Body of pancreas (tissue), 4 donors: ENCODE measurements at places on chromosomes 1 and 21. TPM values are rescaled to one million over a fixed set of nuclear protein-coding genes. Genes with fewer than 3 reads are reported as not detected.
A peak's percentile ranks its signal among the peaks of the same experiment; 100 is the strongest.

The IVL gene
- total RNA-seq, result not detected

DNA sequence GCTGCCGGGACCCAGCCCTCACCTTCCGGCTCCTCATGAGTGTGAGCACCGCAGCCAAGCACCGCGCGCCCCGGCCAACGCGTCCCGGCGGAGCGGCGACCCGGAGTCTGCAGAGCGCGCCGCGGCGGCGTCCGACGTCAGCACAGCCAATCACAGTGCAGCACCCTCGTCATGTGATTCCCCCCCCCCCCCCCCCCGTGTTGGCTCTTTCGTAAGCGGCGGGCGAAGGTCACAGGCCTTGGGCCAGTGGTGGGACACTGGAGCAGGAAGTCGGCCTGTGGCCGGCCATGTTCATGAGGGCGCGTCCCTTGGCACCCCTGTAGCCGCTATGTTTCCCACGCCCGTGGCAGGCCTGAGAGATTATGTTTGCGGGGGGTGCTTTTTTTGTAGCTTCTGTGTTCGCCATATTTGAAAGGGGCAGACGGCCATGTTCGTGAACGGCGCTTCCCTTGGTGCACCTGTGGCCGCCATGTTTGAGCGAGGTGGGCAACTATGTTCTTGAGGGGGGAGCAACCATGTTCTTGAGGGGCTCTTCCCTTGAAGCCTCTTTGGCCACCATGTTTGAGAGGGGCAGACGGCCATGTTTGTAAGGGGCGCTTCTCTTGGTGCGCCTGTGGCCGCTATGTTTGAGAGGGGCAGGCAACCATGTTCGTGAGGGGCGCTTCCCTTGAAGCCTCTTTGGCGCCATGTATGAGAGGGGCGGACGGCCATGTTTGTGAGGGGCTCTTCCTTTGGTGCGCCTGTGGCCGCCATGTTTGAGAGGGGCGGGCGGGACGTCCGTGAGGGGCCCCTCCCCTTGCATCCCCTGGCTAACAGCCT is at the start of gene C1orf174:
TSS of gene C1orf174 (minus strand) at position 123 of the 819 bp plus-strand sequence. CDS start at position 37, 86 bp downstream.
- H3K4me3 ChIP-seq, result peak within 1 kb of the TSS; percentile 63
- H3K4me1 ChIP-seq, result peaks cover 11% of the 10 kb centered on the region
- H3K36me3 ChIP-seq, result no peaks in the 10 kb centered on the region
- peak within 1 kb of the TSS; percentile 97 for H3K27ac ChIP-seq

The ARHGEF10L gene
- total RNA-seq, result 93.1 TPM

GRCh38 chr1:69592341-69592740 is 24.6 kb downstream of the LRRC7 start:
- DNase-seq, result no peak
- H3K27ac ChIP-seq, result no peak overlapping the region
- H3K4me3 ChIP-seq, result no peak overlapping the region

- H3K36me3 ChIP-seq, result no peaks in the 10 kb centered on the region
- peaks cover 4% of the 10 kb centered on the region for H3K4me1 ChIP-seq
- no peak overlapping the region for H3K4me3 ChIP-seq
- H3K27me3 ChIP-seq, result no peaks in the 10 kb centered on the region
Observed at GRCh38 chr1:34742667-34743270, 12.1 kb upstream of the GJB5 start.

- no peak overlapping the region for H3K27ac ChIP-seq
- H3K27me3 ChIP-seq, result no peaks in the 10 kb centered on the region
- H3K4me1 ChIP-seq, result no peaks in the 10 kb centered on the region
- no peaks in the 10 kb centered on the region for H3K36me3 ChIP-seq
- DNase-seq, result no peak
- H3K4me3 ChIP-seq, result no peak overlapping the region
Observed at GRCh38 chr1:41215623-41216022, 26.5 kb downstream of the SCMH1 start.

The SMIM1 gene
- total RNA-seq, result not detected

DNA sequence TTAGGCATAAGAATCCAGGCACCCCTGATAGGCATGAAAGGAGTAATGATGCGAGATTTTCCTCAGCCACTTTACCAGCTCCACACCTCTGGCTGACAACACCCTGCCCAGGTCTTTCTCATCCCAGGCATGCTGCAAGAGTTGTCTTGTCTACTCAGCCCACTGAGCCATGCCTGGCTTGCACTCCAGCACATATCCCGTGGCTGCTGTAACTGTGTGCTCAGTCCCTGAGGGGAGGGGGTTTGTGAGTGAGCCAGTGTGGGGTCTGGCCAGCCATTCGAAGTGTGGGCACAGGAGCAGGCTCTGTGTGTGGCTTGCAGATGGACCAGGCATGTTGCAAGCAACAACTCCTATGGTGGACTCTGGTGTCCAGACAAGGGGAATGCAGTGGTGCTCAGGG is 529.6 kb downstream of the ADGRL2 start:
- no peaks in the 10 kb centered on the region for H3K36me3 ChIP-seq
- H3K4me1 ChIP-seq, result no peaks in the 10 kb centered on the region
- no peak overlapping the region for H3K4me3 ChIP-seq
- H3K27me3 ChIP-seq, result no peaks in the 10 kb centered on the region
- no peak for DNase-seq

The IGFN1 gene
- total RNA-seq, result 6.9 TPM

The SLC30A10 gene
- total RNA-seq, result not detected

GRCh38 chr1:62452951-62453350 is 16.1 kb downstream of the USP1 start:
- H3K27me3 ChIP-seq, result no peaks in the 10 kb centered on the region
- no peak overlapping the region for H3K27ac ChIP-seq
- H3K4me1 ChIP-seq, result no peaks in the 10 kb centered on the region
- H3K36me3 ChIP-seq, result peaks cover 11% of the 10 kb centered on the region
- H3K4me3 ChIP-seq, result no peak overlapping the region

GRCh38 chr1:101288491-101288944 is 51.7 kb downstream of the S1PR1 start:
- peak; percentile 72 for DNase-seq
- H3K27ac ChIP-seq, result no peak overlapping the region
- H3K36me3 ChIP-seq, result no peaks in the 10 kb centered on the region
- no peaks in the 10 kb centered on the region for H3K27me3 ChIP-seq

DNA sequence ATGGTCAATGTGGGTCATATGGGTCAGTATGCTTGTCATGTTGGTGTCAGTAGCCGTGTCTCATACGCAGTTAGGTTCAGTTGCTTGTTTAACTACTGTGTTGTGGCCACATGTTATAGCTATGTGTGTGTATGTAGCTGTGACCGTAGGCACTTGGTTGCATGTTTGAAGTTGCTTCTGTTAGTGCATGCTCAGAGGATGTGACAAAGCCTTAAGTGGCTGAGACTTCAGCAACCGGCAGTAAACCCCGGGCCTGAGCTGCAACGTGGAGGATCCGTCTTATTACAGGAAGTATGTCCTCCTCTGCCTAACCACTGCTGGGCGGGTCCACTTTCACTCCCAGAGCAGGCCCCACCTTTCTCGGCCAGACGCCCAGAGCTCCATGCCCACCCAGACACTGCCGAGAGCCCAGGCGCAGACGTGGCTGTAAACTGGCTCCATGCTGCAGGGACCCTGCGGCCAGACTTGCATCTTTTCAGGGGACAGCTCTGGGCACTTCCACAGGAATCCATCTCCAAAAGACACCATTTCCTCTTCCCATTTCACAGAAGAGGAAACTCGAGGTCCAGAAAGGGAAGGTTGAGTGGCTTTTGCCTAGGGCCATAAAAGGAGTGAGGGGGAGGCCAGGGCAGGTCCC is 2.2 kb downstream of the TCEA3 start:
- H3K4me1 ChIP-seq, result peaks cover 75% of the 10 kb centered on the region
- peak; percentile 65 for DNase-seq
- peak overlapping the region; percentile 97 for H3K27ac ChIP-seq
- H3K27me3 ChIP-seq, result no peaks in the 10 kb centered on the region

The PLPPR5 gene
- not detected for total RNA-seq

DNA sequence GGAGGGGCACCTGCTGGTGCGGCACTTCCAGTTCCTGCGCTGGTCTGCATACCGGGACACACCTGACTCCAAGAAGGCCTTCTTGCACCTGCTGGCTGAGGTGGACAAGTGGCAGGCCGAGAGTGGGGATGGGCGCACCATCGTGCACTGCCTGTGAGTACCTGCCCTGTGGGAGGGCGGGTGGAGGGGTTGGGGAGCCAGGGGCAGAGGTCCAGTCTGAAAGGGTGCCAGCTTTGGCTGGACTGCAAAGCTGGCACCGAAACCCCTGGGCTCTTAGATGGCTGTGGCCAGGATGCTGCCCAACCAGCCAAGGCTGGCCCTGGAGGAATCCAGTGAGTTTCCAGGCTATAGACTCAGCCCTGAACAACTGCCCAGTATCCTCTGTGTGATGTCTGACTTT is 87.3 kb downstream of the PTPRU start:
- no peaks in the 10 kb centered on the region for H3K4me1 ChIP-seq
- no peak for DNase-seq
- H3K36me3 ChIP-seq, result no peaks in the 10 kb centered on the region
- H3K27me3 ChIP-seq, result no peaks in the 10 kb centered on the region
- no peak overlapping the region for H3K27ac ChIP-seq

The HLX gene
- 1.6 TPM for total RNA-seq

GRCh38 chr1:32817159-32817814 is at the start of the genes S100PBP and YARS1:
S100PBP (plus strand) TSS chr1:32817653; CDS start chr1:32826100, 8,447 bp downstream.
YARS1 (minus strand) TSS chr1:32817358; CDS start chr1:32817244, 114 bp downstream.
- DNase-seq, result peak; percentile 99
- H3K4me1 ChIP-seq, result peaks cover 52% of the 10 kb centered on the region
- H3K36me3 ChIP-seq, result no peaks in the 10 kb centered on the region
- no peaks in the 10 kb centered on the region for H3K27me3 ChIP-seq
- peak within 1 kb of the TSS; percentile 92 for H3K27ac ChIP-seq

GRCh38 chr1:115545791-115546733 is 95.7 kb upstream of the VANGL1 start:
- no peaks in the 10 kb centered on the region for H3K27me3 ChIP-seq
- H3K36me3 ChIP-seq, result no peaks in the 10 kb centered on the region
- DNase-seq, result peak; percentile 67
- H3K4me1 ChIP-seq, result no peaks in the 10 kb centered on the region
- peak overlapping the region; percentile 80 for H3K27ac ChIP-seq

DNA sequence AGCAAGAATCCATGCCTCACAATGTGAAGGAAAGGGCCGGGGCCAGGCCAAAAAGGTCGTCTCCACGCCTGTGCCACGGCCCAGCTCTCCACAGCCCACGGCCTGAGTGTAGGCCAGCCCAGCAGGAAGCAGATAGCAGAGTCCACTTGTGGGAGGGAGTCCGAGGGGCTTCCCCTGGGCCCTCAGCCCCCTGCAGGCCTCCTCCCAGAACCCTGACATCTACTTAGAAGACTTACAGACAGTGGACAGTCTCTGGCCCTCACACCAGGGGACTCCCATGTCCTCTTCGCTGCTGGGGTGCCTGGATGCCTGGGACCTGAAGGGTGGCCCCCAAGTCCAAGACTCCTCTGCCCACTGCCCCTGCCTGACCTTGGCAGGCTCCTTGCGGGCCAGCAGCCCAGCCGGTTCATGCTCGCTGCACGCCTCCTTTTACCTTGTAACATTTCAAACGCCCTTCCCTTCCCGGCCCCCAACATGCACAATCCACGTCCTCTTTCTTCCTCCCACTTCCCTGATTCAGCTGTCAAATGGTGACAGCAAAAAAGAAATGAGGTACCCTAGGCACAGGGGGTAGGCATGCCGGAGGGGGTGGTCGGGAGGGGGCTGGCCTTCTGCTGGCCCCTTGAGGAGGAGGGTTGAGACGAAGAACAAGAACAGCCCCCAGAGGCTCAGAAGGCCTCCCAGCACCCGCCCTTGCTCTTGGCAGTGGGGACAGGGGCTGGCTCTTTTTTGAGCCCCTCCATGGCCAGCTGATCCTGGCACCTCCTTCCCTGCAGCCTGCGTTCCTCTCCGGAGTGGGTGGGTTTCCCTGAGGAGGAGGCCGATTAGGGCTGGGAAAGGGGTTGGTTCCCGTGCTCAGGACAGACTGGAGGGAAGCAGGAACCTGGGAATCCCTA is 997 bp upstream of the PTPN7 start:
- H3K4me1 ChIP-seq, result no peaks in the 10 kb centered on the region
- no peak overlapping the region for H3K27ac ChIP-seq
- DNase-seq, result no peak
- no peak overlapping the region for H3K4me3 ChIP-seq
- H3K27me3 ChIP-seq, result no peaks in the 10 kb centered on the region
- H3K36me3 ChIP-seq, result no peaks in the 10 kb centered on the region

The C4BPA gene
- 23.1 TPM for total RNA-seq

DNA sequence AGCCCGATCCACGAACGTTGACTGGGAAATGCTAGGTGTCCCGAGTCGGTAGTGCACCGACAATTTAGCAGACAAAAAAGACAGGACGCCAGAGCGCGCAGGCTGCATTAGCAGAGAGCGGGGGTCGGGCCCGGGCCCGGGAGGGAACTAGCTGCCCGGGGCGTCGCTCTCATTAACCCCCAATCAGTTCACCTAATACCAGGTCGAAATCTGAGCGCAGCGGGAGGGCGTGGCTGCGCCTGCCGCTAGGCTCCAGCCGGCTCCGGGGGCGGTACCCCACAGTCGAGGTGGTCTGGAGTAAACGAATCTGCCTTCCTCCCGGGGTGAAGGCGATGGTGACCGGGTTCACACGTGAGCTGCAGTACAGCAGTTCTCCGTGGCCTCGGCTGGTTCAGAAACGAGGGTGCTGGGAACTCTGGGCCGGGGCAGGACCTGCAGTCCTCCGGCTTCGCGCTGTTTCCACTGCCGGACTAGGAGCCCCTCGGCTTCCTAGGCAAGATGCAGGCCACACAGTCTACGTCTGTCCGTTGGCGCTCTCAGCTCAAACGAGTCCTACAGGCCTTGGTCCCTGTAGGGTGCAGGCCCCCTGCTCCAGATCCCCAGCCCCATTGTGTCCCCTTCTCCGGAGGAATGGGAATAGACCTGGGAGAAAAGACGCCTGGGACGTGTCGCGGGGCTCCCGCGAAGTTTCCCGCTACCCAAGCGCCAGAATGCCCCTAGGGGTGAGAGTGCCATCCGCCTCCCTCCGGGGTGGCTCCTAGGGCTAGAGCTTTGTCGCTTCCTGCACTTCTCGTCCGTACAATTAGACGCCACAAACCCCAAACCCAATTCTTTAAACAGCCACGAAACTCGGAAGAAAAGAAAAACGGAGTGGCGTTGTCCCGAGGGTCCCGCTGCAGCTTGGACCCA is 2.0 kb downstream of the GFI1 start:
- peak; percentile 71 for DNase-seq
- H3K27ac ChIP-seq, result peak overlapping the region; percentile 84
- no peaks in the 10 kb centered on the region for H3K36me3 ChIP-seq
- peak overlapping the region; percentile 62 for H3K4me3 ChIP-seq
- H3K27me3 ChIP-seq, result no peaks in the 10 kb centered on the region
